Right ventricle myocardium superior (tissue), 1 donor: ENCODE measurements at places on chromosomes 1 and 21. TPM values are rescaled to one million over a fixed set of nuclear protein-coding genes. Genes with fewer than 3 reads are reported as not detected.

- DNase-seq: no peak
Measured at GRCh38 chr1:171372418-171373084, 58.6 kb downstream of the FMO4 start.

DNA sequence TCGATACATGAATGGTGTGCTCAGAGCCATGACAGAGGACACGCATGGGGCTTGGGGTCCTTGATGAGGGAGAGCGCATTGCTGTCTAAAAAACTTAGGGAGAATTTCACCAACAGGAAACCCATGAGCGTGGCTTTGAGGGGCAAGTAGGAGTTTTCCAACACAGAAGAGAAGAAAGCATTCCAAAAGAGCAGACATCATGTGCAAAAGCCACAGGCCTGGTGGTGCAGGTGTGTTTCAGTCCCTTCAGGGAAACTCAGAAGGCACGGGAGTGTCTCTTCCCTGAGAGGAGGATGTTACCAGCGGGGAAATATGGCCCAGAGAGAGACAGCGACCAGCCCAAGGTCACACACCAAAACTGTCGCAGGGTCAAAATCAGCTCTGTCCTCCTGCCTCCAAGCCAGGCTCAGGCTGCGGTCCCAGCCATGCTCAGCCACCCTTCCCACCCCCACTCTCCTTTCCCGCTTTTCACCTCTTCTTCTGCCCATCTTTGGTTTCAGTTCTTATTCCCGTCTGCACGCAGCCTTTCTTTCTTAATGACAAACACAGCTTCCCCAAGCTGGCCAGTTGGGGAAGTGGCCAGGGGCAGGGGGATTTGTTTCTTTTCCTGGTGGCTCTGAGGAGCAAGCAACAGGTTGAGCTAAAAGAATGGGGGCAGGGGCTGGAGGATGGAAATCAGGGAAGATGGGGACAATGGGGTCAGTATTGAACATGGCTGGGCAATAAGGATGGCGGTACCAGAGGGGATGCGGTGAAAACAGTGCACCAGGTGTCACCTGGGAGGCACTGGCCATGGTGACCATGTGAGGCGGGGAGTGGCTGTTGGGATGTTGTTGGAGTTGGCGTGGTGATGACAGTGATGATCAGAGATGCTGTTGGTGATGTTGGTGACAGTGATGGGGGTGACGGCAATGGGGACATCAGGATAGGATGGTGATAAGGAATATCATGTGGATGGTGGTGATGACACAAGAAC, 10.3 kb downstream of the LAPTM5 start:
- DNase-seq: no peak

GRCh38 chr1:205339197-205339702, 17.5 kb downstream of the KLHDC8A start:
- DNase-seq: no peak

DNA sequence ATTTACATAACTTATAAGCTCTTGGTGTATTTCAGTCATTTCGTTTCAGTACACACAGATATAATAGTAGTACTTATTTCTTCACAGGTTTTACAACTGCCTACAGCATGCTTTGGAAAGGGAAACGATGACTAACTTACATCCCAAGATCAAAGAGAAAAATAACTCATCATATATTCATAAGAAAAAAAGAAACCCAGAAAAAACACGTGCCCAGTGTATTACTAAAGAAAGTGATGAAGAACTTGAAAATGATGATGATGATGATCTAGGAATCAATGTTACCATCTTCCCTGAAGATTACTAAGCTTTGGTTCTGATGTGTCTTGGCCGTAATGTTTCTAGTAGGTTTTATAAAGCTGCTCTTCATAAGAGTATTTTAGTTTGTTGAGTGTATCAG, 30.9 kb downstream of the TYW3 start:
- no peak for DNase-seq

GRCh38 chr1:247905181-247905580, 9.8 kb downstream of the OR2W3 start:
- no peak for DNase-seq

The OR4F29 gene
- total RNA-seq: not detected
